ENCODE measurements at places on chromosomes 6 and 20. TPM values are rescaled to one million over a fixed set of nuclear protein-coding genes. Genes with fewer than 3 reads are reported as not detected.

Gene BTN1A1
- not detected for total RNA-seq

GRCh38 chr20:56928007-56928406 is 298.9 kb downstream of the TFAP2C start:
- DNase-seq, result no peak

Gene PSORS1C1
- 3.3 TPM for total RNA-seq

Gene SLC35F1
- 5.0 TPM for total RNA-seq

DNA sequence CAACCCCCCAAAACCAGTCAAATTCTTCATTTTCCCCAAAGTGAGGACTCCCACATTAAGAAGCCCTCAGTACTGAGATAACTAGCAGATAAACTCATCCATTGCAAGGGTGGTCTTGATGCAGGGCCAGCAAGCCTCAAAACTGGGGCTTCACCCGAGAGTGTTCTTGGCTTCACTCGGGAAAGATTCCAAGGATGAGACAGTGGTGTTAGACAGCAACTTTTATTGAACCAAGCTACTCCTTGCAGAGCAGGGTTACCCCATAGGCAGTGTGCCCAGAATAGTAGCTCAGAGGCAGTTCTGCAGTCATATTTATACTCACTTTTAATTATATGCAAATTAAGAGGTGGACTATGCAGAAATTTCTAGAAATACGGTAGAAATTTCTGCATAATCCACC is 15.8 kb upstream of the HLA-DQA1 start:
- DNase-seq, result no peak

GRCh38 chr6:141677598-141678211 is 455.0 kb upstream of the GJE1 start:
- no peak for DNase-seq

- DNase-seq, result no peak
Measured at GRCh38 chr6:118935331-118935668, 341 bp upstream of the MCM9 start.

Gene VEGFA
- total RNA-seq, result 83.0 TPM

Gene PLAGL1
- total RNA-seq, result 8.9 TPM

Gene CDSN
- total RNA-seq, result not detected

GRCh38 chr6:35146453-35146852 is 5.3 kb upstream of the TCP11 start:
- DNase-seq, result no peak

Gene IL20RA
- 5.1 TPM for total RNA-seq

Gene MAK
- not detected for total RNA-seq

GRCh38 chr6:45981046-45981445 is 34.6 kb downstream of the CLIC5 start:
- no peak for DNase-seq

Gene FAXC
- 0.25 TPM for total RNA-seq

Gene TBP
- total RNA-seq, result 12.5 TPM

GRCh38 chr6:152206072-152206818 is 398.8 kb downstream of the ESR1 start:
- DNase-seq, result no peak

GRCh38 chr6:52929321-52930164 is 20.0 kb upstream of the GSTA3 start:
- no peak for DNase-seq

DNA sequence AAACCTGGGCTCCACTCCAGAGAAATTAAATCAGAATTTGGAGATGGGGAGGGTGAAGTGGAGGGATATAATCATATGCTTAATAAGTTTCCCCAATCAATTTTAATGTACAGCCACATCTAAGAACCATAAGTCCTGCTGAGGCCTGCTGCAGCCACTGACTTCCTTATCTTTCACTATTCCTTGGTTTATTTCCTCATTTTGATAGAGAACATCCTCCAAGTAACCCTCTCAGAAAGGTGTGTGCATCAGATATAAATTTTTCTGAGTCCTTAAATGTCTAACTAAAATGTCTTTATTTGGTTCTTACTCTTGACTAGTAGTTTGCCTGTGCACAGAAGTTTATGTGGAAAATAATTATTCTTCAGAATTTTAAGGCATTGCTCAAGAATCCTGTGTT is 23.7 kb upstream of the SIRT5 start:
- DNase-seq, result no peak

Gene BMP5
- total RNA-seq, result 1.6 TPM

GRCh38 chr6:39088331-39088730 is 26.7 kb downstream of the SAYSD1 start:
- DNase-seq, result no peak
